ENCODE measurements at places on chromosomes 7 and 10.

DNA sequence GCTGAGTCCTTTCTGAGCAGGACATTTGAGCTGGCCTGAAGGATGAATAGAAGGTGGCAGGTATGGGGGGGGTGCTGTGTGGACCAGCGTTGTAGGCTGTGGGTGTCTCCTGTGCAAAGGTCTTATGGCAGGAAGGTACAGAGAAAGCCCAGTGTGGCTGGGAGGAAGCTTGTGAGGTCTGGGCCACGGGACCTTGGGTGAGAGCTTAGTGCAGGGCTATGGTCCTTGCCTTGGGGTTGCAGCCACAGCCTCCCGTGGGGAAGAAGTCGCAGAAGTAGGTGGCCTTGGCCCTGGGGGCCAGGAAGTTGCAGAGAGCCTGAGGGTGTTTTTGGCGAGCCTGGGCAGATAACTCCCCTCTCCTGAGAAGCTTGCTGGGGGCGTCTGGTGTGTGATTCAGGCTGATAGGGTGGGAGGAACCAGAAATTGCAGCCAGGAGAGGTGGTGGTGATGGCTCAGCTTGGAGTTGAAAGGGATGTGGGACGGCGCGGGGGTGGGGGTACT lies 172.0 kb upstream of the TNRC18 start:
- DNase-seq = no peak

DNA sequence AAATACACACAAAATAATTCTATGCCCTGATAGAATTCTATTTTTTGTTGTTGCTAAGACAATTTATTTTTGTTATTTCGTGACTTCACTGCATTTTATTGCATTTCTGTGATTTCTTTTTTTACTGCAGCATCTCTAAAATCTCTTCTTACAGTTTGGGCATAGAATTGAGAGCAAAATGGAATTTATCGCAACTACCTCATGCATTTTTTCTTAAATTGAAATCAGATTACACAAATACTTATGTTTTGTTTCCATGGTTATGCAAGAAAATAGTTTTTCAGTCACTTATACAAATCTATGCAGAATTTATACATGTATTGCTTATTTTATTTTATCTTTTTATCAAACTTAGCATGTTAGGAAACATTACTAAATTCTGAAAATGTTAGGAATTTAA lies 781.8 kb upstream of the LRRTM3 start:
- no peak for DNase-seq

DNA sequence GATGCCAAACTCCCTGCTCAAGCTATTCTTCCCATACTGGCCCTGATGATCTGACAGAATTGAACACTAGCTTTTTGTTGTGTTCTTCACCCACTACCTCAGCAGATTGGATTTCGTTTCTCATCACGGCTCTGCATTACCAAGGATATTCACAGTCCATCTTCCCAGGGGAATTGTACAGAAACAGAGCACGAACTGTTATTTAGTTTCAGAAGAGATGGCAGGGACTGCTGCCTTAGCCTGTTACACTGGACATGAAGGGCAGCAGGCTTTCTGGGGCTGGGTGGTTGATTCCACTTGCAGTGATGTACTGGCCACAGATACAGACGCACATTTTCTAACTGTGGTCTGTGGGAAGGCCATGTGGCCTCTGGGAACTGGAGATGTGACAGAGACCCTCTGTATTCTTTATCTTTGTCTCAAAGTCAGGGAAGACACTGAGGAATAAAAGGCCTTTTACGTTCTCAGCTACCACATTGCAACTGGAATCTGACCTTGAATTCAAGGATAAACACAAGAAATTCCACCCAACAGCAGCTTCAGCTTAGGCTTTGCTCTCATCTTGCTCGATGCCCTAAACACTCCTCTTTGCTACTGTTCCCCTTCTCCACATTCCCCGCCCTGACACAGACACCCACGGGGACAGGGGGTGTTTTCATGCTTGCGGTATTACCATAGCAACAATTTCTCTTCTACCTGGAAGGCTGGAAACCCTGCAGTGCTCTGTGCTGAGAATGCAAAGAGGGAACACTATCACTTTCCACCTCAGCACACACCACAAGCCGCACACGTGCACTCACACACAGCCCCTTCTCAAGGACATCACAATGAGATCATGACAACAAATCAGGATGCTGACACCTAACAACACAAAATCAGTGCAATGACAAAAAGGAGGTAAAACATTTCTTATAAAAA lies 81.7 kb downstream of the RNF216 start:
- peak; percentile 38 for DNase-seq

DNA sequence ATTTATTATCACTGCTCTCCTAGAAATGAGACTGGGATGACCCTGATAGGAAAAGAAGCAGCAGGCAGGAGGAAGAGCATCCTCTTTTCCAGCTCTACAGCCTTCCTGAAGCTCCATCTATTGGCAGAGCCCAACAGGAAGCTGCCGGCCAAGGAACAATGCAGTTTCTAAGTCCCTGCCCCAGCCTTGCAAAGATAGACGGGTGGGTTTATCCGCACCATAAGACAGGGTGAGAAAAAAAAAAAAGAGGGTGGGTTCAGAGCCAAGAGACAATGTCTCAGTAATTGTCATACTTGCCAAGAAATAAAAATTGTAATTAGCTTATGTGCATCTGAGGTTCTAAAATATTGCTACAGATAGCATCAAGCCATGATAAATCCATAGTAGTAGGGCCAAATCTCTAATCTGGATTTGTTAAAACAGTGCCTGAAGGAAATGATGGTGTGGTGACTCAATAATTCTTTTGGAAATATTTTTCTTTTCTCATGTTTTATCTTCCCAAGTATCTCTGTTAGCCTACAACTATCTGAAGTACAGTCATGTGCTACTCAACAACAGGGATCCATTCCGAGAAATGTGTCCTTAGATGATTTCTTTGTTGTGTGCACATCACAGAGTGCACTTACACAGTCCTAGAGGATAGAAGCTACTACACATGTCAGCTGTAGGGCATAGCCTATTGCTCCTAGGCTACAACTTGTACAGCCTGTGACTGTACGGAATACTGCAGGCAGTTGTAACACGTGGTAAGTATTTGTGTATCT lies 242.9 kb upstream of the CXCL12 start:
- DNase-seq = no peak

GRCh38 chr7:35717013-35717412 lies 22.1 kb upstream of the HERPUD2 start:
- no peak for DNase-seq

- peak; percentile 43 for DNase-seq
These were observed 804 bp downstream of the FRAT1 start for GRCh38 chr10:97319671-97320479.

GRCh38 chr7:24882989-24883621 lies 96.9 kb downstream of the OSBPL3 start:
- no peak for DNase-seq

DNA sequence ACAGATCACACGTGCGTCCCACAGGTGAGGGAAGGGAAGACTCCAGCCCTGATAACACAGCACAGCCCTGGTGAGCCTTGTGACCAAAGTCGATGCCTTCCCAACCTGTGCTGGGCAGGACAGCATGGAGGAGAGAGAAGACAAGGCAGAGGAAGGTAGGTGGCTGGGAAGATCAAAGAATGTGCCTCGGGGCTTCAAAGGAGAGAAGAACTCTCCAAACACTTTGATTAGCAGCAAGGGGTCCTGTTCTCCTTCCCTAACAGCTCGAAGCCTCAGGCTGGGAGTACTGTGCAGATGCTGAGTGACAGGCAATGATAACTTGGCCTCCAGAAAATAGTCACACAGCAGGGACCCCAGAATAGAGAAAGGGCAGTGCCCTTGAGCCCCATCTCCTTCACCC lies 288.5 kb downstream of the TCERG1L start:
- DNase-seq = no peak

DNA sequence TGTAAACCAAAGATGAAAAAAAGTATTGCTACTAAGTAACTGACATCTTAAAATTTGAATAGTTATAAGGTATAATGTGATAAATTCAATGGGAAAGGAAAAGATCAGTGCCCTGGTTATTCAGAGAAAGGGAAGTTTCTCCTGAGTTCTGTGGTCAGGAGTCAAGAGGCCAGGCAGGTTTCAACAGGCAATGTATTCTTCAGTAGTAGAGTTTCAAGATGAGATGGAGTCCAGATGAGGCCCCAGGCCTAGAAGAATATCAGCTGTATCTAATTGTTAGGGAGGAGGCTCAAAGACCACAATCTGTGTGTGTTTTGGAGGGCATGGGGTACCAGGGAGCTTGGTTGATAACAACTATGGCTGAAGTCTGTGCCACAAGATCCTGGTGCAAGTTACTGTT lies 101.4 kb upstream of the DLX6 start:
- DNase-seq = no peak

- DNase-seq = peak; percentile 13
These were observed 45.3 kb upstream of the CDK1 start for GRCh38 chr10:60732807-60733516.

DNA sequence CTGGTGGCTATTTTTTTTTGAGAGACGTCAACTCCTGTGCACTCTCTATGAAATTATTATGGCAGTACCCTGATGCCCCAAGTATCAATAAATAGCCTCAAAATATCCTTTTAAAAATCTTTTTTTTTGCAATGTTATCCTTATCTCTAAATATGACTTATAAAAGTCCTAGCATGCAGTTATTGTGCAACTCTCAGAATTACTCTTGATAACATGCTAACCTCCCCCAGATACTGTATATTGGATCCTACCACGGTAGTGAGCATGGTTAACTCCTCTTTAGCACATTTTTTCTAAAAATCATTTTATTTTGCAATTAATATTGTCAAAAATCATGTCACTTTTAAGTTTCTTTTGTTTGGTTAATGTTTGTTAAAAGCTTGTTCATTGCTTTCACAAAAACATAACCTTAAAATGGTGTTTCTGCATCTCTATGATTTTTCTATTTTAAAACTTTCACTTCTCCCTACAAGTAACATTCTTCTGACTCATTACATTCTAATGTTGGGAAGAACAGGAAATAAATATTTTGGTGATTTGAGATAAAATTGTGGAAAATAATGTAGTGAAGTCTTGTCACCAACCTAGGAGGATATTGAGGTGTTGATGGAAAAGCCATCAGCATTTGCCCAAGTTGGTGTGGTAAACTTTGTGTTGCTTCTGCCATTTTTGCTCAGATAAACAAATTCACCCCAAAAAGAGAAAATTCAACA lies 42.1 kb upstream of the ADRA2A start:
- no peak for DNase-seq

- DNase-seq = no peak
These were observed 70.7 kb downstream of the CDHR3 start for GRCh38 chr7:106033735-106034134.

GRCh38 chr10:29636178-29636577 lies 1.4 kb upstream of the SVIL start:
- no peak for DNase-seq

DNA sequence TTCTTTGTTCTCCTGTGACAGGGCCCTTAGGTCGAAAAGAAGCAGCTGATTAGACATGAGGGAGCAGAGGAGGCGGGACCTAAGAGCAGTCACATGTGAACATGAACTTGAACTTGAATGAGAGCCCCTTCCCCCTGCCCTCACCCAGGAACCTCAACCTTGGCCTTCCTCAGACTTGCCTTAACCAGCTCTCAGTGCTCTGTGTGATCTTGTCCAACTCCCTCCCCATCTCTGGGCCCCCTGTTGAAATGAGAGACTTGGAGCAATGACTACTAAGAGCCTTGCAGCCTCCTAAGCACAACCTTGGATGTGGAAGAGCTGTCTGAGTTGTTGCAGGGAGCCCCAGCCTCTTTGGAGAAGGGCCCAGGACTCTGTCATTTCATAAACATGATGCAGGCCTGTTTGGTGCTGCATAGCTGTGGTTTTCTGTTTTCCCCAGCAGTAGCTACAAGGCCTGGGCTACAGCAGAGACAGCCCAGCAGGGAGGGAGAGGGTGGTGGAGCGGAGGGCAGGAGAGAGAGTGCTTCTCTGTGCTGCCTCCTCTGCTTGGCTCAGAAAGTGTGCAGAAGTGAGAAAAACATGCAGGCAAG lies 123.9 kb upstream of the ZMIZ1 start:
- DNase-seq = no peak

DNA sequence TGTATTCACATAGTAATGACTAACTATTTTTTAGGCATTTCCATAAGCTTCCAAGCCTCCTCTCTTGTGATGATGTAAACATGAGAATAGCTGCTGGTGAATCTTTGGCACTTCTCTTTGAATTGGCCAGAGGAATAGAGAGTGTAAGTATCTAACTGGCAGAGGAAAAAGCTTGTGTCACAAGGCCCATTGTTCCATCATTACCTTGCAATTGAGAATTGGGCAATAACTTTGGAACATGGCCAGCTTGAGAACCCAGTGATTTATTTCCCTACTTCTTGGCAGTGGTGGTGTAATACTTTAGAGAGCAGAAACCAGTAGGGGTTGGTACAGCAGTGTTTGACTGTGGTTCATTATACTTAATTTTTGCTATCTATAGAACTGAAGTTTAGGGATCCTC lies 12.0 kb downstream of the IFRD1 start:
- DNase-seq = no peak

- no peak for DNase-seq
These were observed 6.5 kb downstream of the NACAD start for GRCh38 chr7:45082031-45082830.

DNA sequence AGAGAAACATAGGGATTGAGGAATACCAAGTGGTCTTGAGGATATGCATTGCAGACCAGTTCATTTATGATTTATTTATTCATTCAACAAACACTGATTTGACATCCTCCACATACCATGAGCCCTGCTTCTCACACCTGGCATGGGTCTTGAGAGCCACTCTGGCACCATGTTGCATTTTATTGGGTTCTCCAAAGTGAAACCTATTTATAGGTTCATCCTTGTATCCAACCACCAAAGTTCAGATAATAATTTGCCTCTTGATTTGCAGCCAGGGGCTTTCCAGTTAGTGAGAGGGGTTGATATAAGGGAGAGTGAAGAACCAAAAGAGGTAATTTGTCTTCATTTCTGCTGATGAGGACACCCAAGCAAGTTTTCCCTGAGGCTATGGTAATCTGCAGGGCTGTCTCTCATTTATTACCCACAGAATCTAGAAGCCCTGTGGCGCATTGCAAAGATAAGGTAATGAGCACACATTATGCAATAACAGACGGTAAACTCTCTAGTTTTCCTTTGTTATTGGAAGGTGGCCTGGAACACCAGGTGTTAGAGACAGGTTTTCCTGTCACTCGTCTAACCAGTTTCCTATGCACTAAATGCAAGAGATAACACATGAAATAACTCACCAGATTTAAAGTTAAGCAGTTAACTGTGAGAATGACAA lies 28.8 kb upstream of the ICA1 start:
- no peak for DNase-seq

GRCh38 chr10:94239696-94240095 lies 123.0 kb downstream of the NOC3L start:
- DNase-seq = no peak

DNA sequence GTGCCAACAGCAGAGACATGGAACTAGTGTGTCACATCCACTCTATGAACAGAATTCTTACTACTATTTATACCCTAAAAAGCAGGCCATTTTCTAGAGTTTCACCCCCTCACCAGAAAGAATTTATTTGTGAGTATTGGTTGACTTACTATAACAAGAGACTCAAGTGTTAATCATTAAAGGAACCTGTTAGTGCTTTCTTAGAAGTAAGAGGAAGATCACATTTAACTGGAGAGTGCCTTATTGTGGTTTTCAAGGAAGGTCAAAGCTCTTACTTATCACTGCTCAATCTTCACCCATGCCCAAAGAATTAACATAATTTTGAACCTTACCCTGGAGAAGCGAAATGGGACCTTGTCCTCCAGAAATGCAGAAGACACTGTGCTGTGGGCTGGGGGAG lies 169.3 kb upstream of the PRSS1 start:
- DNase-seq = no peak

All from stimulated activated CD4-positive, alpha-beta T cell treated with anti-CD3 and anti-CD28 coated beads, Interleukin-15, amount 100 ng/mL, for 1 hour (primary cell).